ENCODE measurements at places on chromosomes 16 and 17.

GRCh38 chr16:22643886-22644285 lies 133.2 kb downstream of the NPIPB5 start:
- DNase-seq, result no peak

- no peak for DNase-seq
Measured at GRCh38 chr16:23155445-23156049, 6.3 kb upstream of the USP31 start.

GRCh38 chr17:31758646-31759045 lies 100.4 kb downstream of the COPRS start:
- no peak for DNase-seq

GRCh38 chr16:4674926-4675530 lies 18.3 kb upstream of the NUDT16L1 start:
- DNase-seq, result no peak

GRCh38 chr17:73743518-73744201 lies 99.4 kb upstream of the SDK2 start:
- no peak for DNase-seq

DNA sequence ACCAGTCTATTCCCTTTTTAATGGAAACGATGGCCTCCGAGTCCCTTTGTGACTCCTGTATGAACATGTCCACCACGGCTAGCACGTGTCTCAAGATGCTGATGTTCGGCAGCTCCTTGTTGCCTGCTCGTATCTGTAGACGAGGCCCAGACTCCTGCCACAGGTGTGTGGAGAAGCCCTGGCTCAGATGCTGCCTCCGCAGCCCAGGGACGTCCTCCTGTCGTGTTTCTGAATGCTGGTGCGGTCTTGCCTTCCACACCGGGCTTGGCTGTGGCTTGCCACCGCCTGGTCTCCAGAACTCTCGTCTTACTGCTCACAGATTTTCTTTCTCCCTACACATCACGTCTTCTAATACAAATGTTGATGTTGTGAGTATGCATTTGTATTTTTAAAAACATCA lies 17.0 kb downstream of the FOXF1 start:
- no peak for DNase-seq
